ENCODE measurements at places on chromosomes 2 and 18.

- DNase-seq, result no peak
These were observed 99.8 kb downstream of the SMAD7 start for GRCh38 chr18:48850822-48851598.

DNA sequence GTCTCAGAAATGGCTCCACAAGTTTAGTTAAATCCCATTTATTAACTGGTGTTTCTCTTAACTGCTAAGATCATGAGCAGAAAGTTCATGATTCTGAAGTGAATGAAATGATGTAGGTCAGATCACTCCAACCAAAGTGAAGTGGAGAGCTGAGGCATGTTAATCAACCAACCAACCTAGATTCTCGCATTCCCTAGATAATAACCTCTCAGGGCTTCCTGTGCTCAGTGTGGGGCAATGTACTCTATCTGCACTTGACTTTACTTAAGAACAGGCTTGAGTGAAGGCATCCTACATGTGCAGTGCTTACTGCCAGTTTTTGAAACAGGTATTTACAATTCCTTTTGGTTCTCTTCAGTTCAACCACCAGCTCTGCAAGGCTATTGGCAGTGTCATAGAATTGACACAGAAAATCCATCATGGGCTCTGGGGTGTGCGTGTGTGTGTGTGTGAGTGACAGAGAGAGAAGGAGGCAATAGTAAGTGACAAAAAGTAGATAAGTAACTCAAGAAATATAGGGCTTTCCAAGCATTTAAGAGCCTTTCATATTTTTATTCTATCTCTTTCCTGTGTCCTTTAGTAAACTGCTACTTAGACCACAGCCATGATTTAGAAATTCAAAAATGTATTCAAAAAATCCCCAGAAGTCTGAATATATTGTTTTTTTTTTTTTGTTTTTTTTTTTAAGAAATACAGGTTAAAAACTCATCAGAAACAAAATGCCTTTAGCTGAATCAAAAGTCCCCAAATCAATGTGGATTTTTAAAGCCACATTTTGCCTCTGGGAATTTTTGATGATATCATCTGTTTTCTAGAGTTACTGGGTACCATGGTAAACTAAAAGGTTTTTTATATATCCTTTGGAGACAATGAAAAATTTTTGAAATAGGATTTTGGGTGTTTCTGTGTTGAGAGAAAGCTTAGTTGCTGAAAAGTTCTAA, 28.6 kb downstream of the DOCK10 start:
- DNase-seq, result no peak

GRCh38 chr2:84816426-84817026, 64.4 kb downstream of the TRABD2A start:
- no peak for DNase-seq

- DNase-seq, result no peak
These were observed 17.9 kb upstream of the CREB1 start for GRCh38 chr2:207511851-207512250.

DNA sequence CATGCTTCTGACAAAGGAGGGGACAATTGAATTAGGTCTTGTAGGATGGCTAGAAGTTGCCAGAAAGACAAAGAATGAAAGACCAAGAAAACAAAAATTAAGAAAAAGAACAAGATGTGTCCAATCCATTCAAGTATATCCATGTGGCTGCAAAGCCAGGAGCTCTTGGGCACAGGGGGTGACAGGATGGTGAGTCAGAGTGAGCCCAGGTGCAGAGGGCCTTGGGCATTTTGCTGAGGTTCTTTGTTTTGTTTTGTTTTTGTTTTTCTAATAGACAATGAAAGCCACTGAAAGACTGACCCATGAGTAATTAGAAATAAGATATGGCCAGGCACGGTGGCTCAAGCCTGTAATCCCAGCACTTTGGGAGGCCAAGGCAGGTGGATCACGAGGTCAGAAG, 104.6 kb upstream of the KLHL29 start:
- no peak for DNase-seq

GRCh38 chr2:194883711-194884110, 773.3 kb upstream of the SLC39A10 start:
- DNase-seq, result no peak

DNA sequence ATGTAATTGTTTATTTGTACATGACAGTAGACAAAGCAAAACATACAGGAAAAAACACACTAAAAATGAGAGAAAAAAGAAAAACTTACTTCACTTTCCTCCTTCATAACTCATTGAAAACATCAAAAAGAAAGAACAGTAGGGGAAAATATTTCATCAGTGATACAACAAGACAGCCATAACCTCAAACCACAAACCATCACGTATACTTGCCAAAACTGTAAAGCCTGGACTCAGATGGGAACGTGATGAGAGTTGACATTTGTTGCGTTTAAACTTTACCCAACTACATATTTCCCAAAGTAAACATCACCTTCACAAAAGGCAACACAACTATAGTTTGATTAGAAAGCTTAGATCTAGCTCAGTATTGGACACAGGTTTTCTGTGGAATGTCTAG, 278.2 kb upstream of the COL3A1 start:
- no peak for DNase-seq

DNA sequence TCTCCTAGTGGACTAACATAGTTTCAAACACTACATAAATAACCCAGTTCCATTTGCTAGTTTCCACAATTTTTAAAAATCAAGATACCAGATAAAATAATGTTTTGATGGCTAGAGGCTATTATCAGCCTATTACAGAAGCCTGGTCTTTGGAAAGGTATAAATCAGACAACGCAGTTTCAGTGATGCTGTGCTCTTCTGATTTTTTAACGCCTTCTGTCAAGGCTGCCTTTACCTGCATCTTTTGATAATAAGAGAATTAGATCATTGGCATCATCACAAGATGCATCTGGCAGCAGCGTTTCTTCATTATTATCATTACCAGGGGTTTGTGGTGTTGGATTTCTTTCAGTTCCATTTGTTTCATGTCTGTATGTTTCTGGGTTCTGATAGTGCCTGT, 268.7 kb downstream of the MTX2 start:
- DNase-seq, result no peak

DNA sequence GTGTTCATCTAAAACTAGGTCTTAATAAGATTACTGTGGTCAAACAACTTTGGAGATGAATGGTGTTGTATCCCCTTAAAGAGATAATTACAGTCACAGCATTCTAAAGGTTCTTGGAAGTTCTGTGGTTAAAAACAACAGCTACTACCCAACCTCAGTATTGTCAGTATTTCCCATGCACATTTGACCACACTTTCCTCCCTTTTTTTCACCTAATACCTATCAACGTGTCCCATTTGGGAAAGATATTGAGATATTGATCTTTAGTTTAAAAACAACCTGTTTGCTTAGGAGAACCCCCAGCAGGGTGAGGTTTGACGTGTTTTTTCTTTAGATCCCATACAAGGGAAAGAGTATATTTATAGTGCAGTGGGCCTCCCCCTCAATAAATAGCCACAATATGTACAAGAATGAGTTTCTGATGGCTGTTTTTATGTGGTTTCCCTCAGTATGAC, 65.6 kb downstream of the WDR7 start:
- DNase-seq, result no peak

- DNase-seq, result peak; percentile 20
These were observed 46.4 kb downstream of the PCBP1 start for GRCh38 chr2:70133491-70134322.

DNA sequence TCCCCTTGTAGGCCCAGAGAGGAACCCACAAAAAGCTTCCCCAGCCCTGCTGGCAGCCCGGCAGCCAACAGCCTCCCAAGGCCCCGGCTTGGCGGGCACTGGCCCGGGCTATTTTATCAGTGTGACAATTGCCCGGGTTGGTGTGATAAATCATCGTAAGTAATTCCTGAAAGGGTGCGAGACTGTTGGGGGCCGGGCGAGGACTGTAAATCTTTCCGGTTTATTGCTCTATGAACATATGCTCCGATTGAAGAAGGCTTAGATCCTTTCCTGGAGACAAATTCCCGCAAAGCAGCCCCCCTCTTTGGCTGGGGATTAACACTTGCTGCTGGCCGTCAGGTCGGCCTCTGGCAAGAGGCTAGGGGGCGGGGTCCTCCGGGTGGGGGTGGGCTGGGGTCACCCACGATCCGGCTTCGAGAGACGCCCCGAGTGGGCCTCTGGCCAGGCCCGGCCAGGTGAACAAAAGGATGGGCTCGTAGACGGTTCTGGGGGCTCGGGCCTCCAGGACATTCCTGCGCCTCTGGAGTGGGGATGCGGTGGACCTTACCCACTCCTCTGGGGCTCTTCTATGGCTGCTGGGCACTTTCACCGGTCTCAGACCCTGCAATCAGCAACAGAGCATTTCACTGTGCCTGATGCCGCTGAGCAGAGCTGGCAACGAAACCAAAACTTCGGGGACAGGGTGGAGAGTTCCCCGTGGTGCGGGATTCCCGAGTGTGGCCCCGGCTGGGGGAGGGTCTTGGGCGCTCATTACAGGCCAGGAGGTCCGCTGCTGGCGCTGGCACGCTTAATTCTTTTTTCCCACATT, 2.0 kb downstream of the HOXD3 start:
- peak; percentile 79 for DNase-seq

DNA sequence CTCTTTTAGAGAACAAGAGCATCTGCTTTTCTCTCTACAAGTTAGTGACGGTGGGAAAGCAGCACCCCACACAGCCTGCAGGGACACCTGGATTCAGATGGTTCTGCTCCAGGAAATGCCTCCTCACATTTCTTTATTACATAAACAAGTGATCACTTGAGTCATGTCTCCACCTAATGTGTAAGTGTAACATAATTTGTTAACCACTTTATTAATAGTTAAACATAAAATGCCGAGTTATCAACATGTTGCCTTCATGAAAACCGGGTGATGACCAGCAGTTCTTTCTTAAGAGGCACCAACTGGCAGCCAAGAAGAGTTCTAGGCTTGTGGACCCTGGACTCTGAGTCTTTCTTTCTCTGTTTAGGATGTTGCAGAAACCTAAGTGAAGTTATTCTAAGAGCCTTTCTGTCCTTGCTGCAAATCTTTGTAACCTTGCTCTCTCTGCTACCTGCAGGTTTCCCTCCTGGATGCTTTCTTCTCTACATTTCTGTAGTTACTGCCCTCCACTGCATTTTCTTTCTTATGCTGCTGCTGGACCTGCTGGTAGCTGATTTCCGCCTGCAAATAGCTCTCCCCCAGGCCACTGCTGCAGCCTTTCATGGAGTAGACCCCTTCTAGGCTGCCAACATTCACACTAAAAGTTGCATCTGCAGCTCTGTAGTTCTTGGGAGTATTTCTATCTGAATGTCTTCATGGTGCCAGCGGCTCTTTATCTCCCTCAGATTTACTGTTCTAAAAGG, 24.3 kb downstream of the UPP2 start:
- DNase-seq, result no peak

DNA sequence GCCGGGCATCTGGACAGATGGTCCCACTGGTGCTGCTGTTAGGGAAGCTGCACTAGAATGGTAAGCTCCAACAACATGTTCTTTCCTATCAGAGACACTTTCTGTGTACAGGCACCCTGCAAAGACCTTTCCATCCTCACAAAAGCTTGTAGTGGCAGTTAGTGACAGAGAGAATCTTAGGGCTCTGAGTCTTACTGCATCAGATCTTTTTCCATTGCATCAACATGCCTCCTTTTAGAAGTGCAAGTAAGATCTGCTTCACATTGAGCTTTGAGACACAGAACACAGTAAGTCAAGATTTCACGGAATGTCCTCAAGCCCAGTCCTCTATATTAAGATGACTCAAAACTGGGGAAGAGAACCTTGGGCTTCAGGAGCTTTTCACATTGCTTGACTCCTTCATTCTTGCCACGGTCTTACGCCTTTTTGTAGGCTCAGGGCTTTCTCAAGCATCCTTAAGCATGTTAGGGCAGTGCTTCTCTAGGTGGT, 52.6 kb downstream of the ARL4C start:
- DNase-seq, result no peak

- DNase-seq, result no peak
These were observed 508.9 kb upstream of the LRATD1 start for GRCh38 chr2:14123436-14124103.

DNA sequence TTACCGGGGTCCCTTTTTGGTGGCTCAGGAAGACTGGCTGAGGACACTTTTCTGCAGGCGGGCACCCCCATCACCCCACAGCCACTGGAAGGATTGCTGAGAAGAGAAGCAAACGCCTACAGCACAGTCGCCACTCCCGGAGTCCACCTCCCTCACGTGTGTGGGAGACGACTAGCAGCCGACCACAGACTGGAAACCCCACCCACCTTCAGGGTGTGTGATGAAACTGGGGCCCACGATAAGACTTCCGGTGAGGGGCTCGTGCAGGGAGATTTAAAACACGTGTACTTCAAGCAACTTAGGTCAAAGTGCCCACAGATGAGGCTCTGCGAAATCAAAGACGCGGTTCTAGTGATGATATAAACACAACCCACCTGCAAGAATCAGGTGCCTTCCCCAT, 26.3 kb downstream of the MBP start:
- DNase-seq, result peak; percentile 4

DNA sequence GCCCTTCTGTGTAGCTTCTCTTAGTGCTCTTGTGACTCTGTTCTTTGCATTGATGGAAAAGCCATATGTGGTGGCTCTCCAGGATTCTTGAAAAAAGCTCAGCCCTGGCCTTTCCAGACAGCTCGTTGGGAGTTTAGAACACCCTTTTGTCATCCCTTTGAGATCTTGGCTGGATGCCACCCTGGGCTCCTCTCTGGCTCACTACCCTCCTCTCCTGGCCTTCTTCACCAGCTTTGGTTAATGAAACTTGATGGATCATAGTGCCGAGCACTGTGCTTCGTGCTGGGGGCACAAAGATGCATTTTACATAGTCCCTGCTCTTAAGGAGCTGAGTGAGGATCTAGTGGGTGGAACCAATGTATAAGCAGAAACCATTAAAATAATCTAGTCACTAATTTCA, 15.6 kb upstream of the FHOD3 start:
- DNase-seq, result no peak

GRCh38 chr2:16624436-16624780, 41.2 kb downstream of the CYRIA start:
- DNase-seq, result no peak

GRCh38 chr2:45102141-45102540, 92.9 kb upstream of the SIX2 start:
- DNase-seq, result no peak

DNA sequence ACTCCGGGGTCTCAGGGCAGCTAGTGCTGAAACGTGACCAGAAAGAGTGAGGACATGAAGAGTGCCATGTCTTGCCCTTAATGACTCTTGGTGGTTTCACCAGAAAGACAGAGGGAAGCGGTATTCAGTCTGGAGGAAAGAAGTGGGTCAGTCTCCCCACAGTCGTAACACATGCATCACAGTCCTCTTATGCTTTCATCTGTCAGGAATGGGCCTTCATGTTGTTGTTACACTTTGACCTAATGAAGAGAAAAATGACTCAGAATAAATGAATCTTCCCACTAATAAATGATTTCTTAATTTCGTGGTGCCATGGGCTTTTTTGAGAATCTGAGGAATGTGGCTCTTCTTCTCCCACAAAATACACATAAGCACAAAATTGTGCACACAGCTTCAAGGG, 103.2 kb downstream of the SLC8A1 start:
- no peak for DNase-seq

GRCh38 chr18:51235009-51235789, 37.7 kb upstream of the MEX3C start:
- DNase-seq, result no peak

All from right kidney (tissue), 9 donors.